ENCODE measurements at places on chromosomes 1 and 21.

GRCh38 chr21:35399706-35400105, 350.6 kb upstream of the RUNX1 start:
- DNase-seq, result no peak

DNA sequence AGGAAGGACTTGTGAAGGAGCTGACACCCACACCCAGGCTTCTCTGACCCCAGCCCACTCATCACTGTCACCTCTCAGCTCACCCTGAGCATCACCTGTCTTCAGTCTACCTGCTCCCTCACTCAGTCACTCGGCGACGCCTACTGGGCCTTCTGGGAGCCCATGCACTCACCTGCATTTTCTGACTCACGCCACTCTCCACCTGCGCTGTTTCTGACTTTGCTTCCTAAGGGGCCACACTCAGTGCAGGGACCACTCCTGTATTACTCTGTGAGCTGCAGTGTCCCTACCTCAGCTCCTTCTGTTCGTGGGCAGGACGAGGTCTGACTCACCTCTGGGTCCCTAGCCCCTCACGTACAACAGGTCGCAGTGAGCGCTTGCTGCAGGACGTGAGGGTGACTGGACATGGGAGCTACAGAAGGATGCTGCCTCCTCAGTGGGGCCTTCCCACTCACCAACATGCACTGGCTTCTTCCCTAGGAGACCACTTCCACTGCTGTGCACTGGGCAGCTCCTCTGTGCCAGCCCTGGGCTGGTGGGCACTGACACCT, 102.3 kb downstream of the GLIS1 start:
- no peak for DNase-seq

GRCh38 chr1:172940174-172940855, 110.4 kb downstream of the TNFSF18 start:
- DNase-seq, result no peak

DNA sequence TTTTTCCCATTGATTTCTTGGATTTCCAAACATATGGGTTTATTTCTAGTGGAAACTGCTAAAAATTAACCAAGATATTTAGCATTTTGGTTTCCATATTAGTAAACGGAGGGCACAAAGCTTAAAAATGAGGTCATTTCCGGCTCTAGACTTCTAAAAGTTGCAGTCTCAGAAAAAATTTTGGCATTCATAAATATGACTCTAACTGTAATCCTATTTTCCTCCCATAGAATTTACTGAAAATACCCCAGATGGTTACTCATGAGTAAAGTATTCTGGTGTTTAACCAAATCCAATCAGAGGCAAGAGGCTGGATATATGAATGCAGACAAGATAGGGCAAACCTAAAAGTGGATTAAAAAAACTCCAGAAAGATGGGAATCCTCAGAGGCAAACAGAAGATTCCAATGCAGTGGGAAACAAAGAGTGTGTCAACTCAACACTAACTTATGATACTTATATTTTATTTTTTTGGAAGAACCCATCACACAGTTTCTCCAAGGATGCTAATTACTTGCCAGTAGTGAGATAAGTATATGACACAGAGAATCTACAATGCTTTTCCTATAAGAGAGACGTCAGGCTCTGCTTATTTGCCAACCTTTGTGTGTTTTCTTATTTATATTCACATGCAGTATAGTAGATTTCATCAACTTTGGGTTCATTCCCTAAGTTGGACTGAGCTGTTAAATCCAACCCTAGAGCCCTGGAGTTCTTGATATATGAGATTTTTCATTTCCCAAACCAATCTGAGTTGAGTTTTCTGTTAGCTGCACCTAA, 90.1 kb upstream of the BCL10 start:
- no peak for DNase-seq

DNA sequence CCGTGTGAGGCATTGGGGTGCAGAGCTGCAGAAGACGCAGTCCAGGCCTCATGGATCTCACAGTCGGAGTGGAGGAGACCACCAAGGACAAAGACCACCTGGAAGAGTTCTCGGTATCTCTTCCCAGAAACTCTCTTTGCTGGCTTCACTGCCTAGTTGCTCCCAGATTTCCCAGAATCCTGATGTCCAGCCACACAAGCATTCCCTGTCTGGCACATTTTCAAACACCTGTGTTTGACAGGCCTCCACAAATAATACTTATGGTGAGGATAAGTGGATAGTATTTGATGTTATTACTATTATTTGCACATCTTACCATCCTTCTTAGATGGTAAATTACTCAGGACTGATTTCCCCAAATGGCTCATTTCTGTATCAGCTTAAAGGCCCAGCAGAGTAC, 27.7 kb upstream of the KANK4 start:
- no peak for DNase-seq
